ENCODE measurements at places on chromosomes 6 and 20.

- peak; percentile 83 for DNase-seq
These were observed 116.4 kb downstream of the MYLK4 start for GRCh38 chr6:2634139-2634964.

DNA sequence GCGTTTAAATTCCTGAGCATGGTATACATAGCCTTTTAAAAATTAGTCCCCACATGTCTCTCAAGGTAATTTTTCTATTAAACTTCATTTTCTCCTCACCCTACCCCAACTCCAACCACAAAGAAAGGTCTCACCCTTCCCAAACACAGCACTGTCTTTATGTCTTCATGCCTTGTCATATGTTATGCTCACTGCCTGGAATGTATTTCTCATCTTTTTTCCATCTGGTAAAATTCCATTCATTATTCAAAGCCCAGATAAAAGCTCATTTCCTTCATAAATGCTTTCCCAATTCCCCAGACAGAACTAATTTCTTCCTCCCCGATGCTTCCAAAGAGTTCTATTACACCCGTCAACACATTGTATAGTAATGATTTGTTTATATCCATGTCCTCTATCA lies 302.0 kb downstream of the ALDH8A1 start:
- DNase-seq, result no peak

DNA sequence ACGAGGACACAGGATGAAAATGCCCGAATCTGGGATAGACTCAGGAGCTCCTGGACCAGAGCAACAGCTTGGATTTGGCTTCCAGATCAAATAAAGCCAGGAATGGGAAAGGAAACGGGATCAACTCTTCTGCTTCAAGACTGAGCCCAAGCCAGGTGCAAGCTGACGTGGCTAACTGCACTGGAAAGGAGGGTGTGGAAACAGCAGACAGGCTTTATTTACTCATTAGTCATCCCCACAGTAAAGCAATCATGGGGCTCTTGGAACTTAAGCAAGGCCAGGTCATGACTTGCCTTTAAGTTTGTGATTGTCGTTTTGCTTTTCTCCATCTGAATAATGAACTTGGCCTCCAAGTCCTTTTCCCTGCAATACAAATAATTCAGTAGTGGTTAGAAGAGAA lies 45.2 kb downstream of the KIF16B start:
- no peak for DNase-seq

DNA sequence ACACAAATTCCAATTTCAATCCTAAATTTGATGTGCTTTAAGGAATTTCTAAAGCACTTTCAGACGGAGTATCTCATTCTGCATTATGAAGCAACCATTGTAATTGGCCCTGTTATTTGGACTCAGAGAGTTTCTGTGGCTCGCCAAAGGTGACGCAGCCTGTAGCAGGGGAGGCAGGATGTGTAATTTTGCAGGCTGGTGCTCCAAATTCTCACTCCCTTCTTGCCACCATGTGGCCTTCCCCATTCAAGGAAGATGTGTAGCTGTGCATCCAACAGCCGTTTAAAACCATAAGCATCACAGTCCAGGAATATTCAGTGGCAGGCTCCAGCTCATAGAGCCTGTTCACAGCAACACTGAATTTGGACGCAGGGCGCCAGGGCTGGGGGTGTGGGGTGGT lies 45.8 kb downstream of the AGPAT4 start:
- DNase-seq, result no peak

- no peak for DNase-seq
These were observed 5.7 kb upstream of the TIAM2 start for GRCh38 chr6:154989448-154989847.

- no peak for DNase-seq
These were observed 548.7 kb upstream of the MAP3K7 start for GRCh38 chr6:91135406-91136103.

GRCh38 chr6:141677598-141678211 lies 455.0 kb upstream of the GJE1 start:
- no peak for DNase-seq

GRCh38 chr20:20752712-20753111 lies 40.3 kb upstream of the RALGAPA2 start:
- DNase-seq, result no peak

DNA sequence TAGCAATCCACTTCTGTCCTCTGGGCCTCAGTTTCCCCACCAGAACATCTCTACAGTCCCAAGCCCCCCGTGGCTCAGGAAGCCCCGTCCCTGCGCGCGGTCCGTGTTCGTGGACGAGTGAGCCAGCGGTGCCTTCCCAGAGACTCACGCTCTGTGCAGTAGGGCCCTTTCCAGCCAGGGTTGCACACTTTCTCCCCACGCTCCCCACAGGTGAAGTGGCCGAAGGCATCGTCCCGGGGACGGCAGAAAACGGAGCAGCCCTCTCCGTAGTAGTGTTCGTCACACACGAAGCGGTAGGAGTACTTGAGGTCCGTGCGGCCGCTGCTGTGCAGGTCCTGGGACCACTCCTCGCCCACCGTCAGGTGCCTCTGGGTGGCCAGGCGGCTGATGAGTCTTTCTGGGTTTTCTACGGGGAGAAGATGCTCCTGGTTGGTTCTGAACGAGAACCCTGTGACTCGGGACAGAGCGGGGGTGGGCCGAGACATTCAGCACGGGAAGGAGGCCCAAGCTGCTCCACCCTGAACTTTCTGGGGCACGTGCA lies 2.7 kb downstream of the DLL1 start:
- DNase-seq, result no peak

- DNase-seq, result no peak
These were observed 84.9 kb upstream of the TMEM181 start for GRCh38 chr6:158474961-158475343.

DNA sequence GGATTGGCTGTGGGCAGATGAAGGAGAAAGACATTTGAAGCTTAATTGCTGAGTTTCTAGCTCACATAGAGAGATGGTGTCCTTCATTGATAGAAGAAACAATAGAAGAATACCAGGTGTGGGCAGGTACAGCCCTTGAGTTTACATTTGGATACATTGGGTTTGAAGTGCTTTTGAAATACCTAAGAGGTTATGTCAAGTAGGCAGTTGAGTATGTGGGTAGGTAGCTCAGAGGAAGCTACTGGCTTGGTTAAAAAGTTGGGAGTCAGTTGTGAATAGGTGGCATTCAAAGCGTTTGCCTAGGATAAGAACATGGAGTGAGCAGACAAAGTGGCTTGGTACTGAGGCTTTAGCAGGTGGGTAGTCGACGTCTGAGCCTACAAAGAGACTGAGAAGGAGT lies 25.0 kb downstream of the NDUFAF5 start:
- DNase-seq, result no peak

DNA sequence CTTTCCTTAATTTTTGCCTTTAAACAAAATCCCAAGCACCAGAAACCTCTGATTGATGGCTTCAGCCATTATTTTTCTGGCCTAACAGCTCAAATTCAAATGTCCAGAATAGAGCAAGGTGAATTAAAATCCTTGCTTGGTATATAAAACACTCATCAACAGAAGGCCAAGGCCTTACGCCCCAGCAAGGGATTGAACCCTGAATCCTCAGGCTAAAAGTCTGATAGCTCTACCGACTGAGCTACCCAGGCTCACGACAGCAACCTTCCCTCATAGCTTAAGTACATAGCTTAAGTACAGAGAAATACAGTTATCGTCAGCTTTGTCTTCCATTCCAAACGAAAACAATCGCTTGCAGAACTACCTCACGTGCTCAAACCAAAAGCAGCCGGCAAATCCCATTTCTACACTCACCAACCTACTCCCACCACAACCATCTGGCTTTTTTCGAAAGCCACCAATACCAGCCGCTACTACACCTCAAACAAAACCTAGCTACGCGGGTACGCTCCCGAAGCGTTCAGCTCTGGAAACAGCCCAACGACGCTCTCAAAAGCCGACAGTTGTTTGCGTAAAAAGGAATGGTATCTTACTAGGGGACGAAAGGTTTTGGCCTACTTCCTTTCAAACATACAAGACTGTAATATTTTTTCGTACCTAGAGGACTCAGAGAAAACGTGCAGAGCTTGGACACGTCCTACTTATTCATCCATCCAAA lies 167.5 kb downstream of the GPX5 start:
- DNase-seq, result peak; percentile 5

- no peak for DNase-seq
These were observed 3.9 kb upstream of the OTOR start for GRCh38 chr20:16744178-16744807.

DNA sequence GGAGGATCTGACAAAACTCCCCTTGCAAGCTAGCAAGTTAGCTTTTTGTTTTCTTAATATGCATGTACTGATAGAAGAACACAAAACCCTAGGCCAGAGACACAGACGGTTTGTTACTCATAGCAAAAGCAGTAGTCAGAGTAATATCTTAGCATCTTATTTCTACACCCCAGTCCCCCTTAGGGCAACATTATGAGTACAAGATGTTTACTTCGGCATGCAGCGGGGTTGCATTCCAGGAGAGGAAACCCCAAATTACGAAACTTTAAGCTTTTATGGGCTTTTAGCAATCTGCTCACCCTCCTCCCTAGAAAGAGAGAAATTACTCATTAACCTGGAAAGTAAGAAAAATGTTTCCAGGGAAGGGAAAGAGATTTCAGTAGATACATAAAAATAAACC lies 1286.9 kb downstream of the EPHA7 start:
- no peak for DNase-seq

DNA sequence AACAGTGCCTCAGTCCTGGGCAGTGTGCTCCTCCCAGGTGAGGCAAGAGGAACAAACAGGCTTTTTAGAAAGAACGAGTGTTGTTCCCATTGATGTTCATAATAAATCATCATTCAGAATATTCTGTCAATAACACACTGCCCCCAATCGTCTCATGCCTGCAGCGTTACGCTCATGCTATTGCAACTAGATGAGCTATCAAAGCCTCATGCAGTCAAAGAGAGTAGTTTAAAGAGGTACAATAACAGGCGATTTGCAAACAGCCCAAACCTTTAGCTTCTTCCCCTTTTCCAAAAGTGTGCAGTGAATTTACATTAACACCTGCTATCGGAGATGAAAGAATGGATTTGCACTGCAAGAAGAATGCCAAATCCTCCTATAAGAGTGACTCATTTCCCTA lies 1164.7 kb upstream of the MAP3K7 start:
- DNase-seq, result no peak

DNA sequence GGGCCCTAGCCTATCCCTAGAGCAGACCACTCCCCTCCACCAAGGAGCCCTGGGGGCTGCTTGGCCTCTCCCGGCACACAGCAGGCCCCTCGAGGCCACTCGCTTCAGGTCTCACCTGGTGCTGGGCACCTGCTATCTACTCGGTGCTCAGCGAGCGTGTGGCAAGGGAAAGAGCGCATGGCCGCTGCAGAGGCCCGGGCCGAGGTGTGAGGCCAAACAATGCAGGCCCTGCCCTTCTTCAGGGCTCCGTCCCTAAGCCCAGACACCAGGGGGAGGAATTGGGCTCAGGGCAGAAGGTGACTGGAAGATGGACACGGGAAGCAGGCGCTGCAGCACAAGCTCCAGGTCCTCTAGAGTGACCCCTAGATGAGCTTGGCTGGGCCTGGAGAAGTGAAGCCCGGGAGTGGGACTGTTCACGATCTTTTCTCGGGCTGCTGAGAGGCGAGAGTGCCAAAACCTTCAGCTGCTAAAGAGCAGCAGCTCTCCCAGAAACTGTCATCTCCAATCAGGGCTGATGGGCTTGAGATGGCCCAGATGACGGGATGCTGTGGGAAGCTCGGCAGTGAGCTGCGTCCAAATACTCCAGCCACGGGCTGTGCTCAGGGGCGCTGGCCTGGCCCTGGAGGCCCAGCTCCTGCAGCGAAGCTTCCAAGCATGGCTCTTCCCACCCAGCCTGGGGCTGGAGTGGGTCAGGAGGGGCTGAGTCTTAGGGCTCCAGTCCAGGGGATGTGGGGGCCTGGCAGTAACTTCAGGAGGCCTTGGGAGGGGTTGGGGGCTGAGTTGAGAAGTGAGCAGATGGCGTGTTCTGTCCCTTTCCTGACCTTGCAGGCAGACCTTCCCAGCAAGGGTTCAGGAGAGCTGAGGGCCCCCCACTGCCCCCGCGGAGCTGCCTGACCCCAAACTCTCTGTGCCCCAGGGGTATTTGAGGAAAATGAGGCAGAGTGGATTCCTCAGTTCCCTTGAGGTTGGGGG lies 43.7 kb downstream of the APCDD1L start:
- no peak for DNase-seq

DNA sequence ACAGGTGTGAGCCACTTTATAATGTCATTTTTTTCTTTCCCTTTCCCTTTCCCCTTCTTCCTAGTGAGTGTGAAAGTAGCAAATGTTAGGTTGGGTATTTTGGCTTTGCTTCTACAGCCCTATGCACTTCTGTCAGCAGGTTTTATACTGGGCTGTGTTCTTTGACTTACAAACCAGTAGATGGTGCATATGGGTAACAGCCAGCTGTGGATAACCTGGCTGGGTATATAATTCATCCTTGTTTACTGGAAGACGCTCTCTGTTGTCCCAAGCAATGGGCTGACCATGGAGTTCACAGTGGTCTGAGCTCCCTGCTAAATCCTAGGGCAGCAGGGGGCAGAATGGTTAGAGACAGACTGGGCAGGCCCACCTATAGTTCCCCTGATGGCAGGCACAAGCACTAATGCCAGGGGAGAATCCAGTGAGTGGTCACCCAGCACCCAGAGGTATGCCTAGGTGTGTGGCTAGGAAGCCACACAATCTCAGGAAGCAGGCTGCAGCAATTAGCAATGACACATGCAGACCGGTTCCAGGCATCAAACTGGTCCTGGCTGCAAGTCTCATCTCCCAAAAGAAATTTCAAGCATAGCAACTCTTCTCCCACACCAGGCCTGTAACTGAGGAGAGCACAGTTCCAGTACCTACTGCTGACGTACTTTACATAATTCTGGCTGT lies 592.7 kb upstream of the MAN1A1 start:
- DNase-seq, result no peak

- no peak for DNase-seq
These were observed 85.7 kb downstream of the HIVEP1 start for GRCh38 chr6:12097791-12098190.

- no peak for DNase-seq
These were observed 1.4 kb upstream of the RNASET2 start for GRCh38 chr6:166957805-166958076.

DNA sequence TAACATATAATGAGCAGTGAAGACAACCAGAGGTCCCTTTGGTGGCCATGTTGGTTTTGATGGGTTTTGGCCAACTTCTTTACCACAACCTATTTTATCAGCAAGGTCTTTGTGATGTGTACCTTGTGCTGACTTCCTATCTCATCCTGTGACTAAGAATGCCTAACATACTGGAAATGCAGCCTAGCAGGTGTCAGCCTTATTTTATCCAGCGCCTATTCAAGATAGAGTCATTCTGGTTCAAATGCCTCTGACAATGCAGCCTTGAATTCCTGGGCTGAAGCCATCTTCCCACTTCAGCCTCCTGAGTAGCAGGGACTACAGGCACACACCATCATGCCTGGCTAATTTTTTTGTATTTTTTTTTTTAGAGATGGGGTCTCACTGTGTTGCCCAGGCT lies 7.8 kb upstream of the TRIM38 start:
- no peak for DNase-seq

GRCh38 chr20:47212606-47213207 lies 143.8 kb downstream of the ZMYND8 start:
- no peak for DNase-seq

DNA sequence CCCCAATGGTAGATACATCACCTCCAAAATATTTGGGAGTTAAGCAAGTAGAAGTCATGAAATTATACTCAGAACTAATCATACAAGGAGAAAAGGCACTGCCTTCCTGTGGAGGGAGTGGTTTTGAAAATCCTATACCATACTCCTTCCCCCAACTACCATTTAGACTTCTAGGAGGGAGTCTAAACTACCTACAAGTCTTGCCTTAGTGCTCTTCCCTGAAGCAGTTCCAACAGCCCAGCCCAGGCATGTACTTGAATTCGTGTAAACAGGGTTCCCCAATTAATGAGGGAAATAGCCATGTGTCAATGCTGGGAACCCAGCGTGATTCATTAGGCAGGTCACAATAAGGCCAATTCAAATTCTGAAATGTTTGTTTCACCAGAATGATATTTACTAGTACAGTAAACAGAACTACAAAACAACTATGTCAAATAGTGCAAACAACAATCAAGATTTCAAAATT lies 39.1 kb upstream of the SGK1 start:
- no peak for DNase-seq

Data from B cell (primary cell).